Activated naive CD4-positive, alpha-beta T cell treated with anti-CD3 and anti-CD28 coated beads, Interleukin-2, amount 10 ng/mL, durations not matched to agents 7 days and 5 days (primary cell): ENCODE measurements at places on chromosomes 3 and 15.

DNA sequence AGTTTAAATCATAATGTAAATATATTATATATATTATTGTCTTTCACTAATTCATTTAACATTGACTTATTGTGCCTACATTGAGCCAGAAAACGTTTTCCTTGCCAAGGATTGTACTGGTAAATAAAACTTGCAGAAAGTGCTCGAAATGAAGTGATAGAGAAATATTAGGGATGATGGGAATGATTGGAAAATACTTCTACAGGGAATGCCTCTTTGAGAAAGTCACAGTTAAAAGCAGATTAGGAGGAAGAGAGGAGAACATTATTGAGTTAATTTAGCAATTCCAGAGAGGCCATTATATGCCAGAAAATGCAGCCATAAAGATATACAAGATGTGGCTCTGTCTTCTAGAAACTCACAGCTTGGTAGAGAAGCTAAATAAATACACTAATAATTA is 560.0 kb upstream of the KCNMB2 start:
- DNase-seq: no peak

GRCh38 chr3:73499787-73500186 is 125.0 kb downstream of the PDZRN3 start:
- no peak for DNase-seq

DNA sequence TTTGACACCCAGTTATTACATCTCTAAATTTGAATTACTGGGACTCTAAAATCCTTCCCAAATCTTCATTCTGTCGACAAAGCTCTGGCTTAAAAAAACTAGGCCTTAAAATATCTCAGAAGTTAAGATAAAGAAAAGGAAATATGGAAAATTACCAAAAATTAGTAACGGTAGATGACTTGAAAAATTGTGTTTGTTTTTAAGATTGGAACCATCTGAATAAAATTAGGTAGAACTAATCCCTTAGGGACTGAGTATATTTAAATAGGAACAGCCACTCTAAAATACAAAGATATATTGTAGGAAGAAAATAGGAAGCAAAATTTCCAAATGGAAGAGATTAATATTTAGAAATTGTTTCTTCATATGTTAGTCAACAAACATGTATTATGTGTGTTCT is 45.1 kb upstream of the CHMP2B start:
- DNase-seq: no peak

- no peak for DNase-seq
Observed at GRCh38 chr3:59262076-59262498, 212.3 kb upstream of the CFAP20DC start.

GRCh38 chr15:52153900-52154895 is 37.0 kb downstream of the GNB5 start:
- DNase-seq: no peak

- no peak for DNase-seq
Observed at GRCh38 chr3:59244343-59244742, 194.5 kb upstream of the CFAP20DC start.

GRCh38 chr3:134407239-134407625 is 33.0 kb upstream of the AMOTL2 start:
- no peak for DNase-seq

- no peak for DNase-seq
Observed at GRCh38 chr15:55281517-55282228, 7.9 kb downstream of the RAB27A start.

DNA sequence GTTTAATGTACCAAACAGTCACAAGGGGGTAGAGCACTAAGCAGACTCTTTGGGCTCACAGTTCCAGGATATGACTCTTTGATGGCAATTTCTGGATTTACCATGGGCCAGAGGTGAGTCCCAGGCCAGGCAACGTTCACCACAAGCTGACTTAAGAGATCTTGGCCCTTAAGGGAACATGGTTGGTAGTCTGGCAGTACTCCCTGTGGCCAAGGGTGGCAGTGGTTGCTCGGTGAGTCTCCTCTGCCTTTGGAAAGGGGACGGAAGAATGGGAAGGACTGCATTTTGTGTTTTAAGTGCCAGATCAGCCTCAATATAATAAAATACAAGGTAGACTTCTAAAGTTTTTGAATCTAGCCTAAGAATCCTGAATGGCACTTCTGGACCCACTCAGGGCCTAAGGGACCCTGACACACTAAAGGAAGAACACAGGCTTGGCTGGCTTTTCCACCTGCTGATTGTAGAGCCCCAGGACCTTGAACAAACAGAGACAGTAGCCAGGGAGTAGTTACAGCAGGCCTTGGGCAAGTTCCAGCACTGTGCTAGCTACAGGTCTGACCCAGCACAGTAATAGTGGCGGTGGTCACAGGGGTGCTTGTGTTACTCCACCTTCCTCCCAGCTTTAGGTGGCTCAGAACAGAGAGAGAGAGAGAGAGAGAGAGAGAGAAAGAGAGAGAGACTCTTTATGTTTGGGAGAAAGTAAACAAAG is 730.7 kb upstream of the ALCAM start:
- DNase-seq: no peak

GRCh38 chr3:111851511-111851954 is 7.5 kb upstream of the PHLDB2 start:
- no peak for DNase-seq

- no peak for DNase-seq
Observed at GRCh38 chr3:27560484-27561056, 76.4 kb upstream of the SLC4A7 start.

DNA sequence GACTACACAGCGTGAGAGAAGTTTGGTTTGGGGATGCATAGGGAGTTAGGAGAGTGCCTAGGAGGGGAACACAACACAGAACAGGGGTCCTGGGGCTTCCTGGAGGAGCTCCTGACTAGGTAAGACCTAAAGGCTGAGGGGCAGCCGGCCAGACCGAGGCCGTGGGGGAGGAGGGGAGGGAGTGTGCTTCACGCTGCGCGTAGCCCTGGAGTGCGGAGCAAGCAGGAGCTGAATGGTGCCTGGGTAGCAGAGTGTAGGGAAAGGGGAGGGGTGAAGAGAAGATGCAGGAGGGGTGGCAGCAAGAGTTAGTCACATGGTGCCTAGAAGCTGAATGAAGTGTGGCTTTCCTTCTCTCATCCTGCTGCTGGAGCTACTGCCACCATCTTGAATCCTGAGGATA is 32.4 kb upstream of the HHATL start:
- no peak for DNase-seq

DNA sequence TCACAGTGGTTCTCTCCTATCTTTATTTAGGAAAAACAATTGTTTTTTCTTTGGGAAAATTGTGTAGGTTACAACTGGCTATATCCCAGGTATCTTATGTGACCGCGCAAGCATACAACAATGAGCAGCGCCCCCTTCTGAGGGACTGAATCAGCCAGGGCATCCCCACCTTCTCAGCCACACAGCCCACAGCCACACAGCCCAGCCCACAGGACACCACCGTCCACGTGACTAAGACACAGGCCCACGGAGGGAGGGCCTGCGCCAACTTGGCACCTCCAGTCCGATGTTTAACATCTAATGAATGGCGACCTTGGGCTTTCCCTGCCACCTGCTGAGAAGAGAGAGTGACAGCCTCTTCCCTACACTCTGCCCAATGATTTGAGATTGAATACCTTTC is 68.1 kb downstream of the ATP10A start:
- DNase-seq: no peak

- no peak for DNase-seq
Observed at GRCh38 chr3:159947220-159947619, 41.4 kb upstream of the IL12A start.

- DNase-seq: no peak
Observed at GRCh38 chr15:56232058-56232457, 11.6 kb downstream of the RFX7 start.

DNA sequence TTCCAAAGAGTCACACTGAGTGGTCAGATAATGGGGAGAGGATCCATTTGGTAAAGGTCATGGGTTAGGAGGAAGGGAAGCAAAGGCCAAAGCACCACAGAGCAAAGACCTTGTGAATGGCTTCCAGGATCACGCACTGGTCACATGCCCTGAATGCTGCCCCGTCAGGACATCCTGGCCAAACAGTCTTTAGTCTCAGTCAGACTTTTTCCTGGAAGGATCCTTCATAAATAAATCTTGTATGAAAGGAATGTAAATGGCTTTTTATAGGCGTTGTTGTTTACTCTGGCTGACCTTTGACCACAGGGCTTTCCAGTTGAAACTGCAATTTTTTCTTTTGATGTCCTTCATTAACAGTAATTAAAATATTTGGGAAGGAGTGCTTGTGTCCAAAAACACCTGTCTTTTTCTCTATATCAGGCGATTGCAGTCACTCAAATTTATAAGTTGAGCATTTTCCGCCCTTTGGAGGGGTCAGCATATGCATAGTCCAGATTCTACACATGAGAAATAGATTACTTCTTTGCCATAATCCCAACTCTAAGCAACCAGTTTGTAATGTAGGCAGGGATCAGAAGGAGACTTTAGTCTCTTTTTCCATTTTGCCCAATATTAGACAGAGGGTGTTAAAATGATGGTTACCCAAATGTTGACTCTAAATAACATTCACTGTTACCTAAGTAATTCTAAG is 48.4 kb downstream of the CHAC1 start:
- no peak for DNase-seq

GRCh38 chr3:130425484-130425883 is 80.0 kb downstream of the COL6A5 start:
- no peak for DNase-seq

GRCh38 chr3:139527265-139527664 is 12.3 kb downstream of the RBP1 start:
- DNase-seq: no peak

- DNase-seq: no peak
Observed at GRCh38 chr3:123346021-123346420, 102.9 kb downstream of the ADCY5 start.

DNA sequence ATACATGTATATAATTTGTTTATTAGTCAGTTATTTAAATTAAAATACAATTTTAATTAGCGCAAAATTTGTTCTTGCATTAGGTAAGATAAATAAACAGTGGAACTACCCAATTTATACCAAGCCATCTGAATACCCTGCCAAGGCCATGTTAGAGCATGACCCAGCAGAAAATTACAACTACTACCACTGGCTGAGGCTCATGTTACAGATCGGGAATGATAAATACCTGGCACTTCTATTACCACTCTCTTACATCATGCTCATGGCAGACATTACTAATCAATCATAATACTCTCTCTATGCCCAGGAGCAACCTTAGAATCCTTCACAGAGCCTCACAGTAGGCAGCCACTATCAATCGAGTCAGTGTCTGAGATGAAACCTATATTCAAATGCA is 21.2 kb upstream of the LMOD3 start:
- DNase-seq: no peak

GRCh38 chr3:106208967-106209366 is 340.2 kb upstream of the CBLB start:
- DNase-seq: peak; percentile 27

DNA sequence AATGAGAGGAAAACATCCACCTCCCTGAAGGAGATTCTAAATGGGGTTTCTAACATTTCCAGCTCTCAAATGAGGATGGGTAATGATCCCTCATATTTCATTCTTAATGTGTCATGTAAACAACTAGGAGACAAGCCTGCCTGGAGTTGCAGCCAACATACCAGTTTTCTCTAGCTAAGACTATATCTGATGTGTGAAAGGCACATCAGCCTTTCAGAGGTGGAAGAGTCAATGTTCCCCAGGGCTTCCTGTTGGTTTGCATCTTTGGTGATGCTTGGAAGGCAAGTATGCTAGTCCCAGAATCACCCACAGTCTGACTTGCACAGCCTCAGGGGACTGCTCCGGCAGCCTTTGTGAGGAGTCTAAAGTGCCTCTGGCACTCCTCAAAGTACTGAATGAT is 921.2 kb downstream of the SQOR start:
- no peak for DNase-seq

GRCh38 chr15:90875549-90875981 is 7.2 kb downstream of the FURIN start:
- DNase-seq: no peak

- DNase-seq: no peak
Observed at GRCh38 chr3:140319739-140320138, 358.1 kb upstream of the TRIM42 start.

DNA sequence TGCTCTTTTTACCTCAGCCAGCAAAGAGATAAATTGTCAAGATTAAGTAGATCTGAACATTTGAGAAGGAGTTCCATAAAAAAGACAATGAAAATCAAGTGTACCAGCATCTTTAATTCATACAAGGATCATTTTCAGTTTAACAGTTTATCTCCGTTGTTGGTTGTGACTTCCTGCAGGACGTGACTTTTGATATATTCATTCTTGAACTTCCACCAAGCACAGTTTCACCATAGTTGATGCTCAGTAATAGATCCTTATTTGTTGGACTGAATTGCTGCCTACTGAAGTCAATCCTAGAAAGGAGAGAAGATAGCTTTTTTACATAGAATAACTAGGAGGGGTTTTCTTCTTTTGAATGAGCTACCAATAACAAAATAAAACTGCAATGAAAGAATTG is 408.2 kb downstream of the LPP start:
- no peak for DNase-seq

GRCh38 chr3:54999159-54999558 is 71.3 kb upstream of the LRTM1 start:
- DNase-seq: no peak

DNA sequence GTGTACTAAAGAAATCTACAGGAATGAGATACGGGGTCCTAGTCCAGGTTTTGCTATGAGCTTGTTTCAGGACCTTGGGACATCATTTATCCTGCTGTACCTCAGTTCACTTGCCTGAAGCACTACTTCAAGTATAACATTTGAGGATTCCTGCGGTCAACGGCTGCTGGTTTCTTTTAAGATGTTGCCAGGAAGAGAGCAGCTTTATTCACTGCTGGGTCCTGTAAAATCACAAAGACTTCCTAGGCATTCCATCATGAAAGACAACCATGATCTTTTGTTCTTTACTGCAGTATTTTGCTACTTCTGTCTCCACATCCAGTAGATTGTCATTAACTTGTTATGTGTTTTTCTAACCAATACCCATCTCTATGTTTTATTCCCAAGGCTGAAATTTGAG is 61.0 kb upstream of the PYDC2 start:
- DNase-seq: no peak

DNA sequence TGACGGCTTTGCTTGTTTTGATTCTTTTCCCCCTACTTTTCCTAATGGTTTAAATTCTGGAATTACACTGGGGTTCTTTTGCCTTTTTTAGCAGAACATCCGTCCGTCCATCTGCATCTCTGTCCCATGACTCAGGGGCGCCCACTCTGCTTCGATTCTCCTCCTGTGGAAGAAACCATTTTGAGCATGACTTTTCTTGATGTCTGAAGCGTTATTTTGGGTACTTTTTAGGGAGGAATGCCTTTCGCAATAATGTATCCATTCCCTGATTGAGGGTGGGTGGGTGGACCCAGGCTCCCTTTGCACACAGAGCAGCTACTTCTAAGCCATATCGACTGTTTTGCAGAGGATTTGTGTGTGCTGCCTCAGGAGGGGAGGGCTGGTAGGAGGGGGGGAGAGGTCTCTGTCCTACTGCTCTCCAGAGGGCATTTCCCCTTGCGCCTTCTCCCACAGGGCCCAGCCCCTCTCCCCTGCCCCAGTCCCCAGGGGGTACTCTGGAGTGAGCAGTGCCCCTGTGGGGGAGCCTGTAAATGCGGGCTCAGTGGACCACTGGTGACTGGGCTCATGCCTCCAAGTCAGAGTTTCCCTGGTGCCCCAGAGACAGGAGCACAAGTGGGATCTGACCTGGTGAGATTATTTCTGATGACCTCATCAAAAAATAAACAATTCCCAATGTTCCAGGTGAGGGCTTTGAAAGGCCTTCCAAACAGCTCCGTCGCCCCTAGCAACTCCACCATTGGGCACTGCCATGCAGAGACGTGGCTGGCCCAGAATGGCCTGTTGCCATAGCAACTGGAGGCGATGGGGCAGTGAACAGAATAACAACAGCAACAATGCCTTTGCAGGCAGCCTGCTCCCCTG is 19.5 kb upstream of the BSN start:
- DNase-seq: no peak
